HFFc6 (cell line): ENCODE measurements at places on chromosomes 12 and 14. TPM values are rescaled to one million over a fixed set of nuclear protein-coding genes. Genes with fewer than 3 reads are reported as not detected.
A peak's percentile ranks its signal among the peaks of the same experiment; 100 is the strongest.

The SMCO2 gene
- not detected in 3 replicates for total RNA-seq

The C14orf180 gene
- total RNA-seq: not detected in 2 replicates

DNA sequence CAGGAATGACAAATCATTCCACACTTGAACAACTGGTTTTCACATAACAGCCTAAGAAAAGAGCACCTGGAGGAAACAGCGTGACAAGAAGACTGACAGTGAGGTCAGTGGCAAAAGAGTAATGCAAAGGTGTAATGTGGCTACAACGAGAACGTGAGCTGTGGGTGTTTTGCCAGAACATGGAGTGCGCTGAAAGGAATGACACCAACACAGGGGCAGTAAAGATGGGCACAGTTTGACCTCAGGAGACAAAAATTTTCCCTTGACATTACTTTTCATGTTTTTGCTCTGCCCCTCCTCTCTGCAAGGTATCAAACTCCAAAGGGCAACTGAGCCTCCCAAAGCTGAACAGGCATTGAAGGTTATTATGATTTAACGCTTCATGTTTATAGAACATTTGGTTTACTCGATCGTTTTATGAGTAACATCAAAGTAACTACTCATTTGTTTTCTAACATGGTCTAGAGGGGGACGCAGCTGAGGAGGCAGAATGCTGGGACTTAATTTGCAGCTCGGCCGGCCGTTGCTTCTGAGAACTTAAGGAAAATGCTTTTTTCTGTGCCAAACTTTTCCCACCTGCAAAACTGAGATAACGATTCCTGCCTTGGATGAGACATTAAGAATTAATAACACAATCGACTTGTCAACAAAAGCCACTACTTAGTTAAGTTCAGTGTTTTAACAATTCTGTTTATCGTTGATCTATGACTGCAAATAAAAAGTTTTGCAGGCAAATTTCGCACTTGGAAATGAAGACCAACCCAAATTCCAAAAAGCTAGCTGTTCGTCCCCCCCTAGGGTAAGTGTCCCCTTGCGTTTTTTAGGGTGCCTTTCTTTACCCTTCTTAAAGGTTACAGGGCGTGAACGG is 954 bp downstream of the HAUS4 start:
- no peak for DNase-seq

DNA sequence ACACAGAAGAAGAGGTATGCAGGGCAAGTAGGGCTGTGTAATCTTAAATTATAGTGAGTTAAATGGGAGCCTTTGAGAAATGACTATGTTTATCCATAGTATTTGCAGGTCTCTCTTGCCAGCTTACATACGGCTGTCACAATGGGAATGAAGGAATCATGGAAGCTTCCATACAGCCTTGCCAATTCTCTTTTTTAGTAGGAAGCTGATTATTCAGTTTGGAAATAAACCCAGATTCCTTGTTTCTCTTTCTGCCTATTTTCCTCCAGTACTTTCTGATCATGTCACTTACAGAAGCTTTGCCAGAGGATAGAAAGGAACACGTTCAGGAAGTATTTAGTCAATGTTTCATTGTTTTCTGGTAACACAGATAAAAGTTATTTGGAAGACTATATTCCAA is 217.4 kb upstream of the DIO2 start:
- DNase-seq: no peak

GRCh38 chr12:43143278-43143677 is 408.7 kb downstream of the ADAMTS20 start:
- no peak for DNase-seq

DNA sequence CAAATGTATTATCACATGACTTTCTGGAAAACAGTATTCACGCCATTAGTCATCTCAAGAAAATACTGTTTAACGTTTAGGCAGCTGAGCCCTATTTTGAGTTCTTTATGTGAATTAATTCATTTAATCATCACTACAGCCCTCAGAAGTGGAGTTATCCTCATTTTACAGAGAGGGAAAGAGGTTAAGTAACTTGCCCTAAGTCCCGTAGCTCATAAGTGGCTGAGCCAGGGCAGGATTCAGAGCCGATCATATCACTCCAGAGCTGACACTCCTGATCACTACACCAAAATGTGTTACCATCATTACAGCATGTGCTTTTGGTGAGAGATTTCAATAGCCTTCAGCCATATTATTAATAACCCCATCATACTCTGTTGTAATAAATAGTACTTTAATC is 210.6 kb downstream of the FBXL14 start:
- DNase-seq: no peak

DNA sequence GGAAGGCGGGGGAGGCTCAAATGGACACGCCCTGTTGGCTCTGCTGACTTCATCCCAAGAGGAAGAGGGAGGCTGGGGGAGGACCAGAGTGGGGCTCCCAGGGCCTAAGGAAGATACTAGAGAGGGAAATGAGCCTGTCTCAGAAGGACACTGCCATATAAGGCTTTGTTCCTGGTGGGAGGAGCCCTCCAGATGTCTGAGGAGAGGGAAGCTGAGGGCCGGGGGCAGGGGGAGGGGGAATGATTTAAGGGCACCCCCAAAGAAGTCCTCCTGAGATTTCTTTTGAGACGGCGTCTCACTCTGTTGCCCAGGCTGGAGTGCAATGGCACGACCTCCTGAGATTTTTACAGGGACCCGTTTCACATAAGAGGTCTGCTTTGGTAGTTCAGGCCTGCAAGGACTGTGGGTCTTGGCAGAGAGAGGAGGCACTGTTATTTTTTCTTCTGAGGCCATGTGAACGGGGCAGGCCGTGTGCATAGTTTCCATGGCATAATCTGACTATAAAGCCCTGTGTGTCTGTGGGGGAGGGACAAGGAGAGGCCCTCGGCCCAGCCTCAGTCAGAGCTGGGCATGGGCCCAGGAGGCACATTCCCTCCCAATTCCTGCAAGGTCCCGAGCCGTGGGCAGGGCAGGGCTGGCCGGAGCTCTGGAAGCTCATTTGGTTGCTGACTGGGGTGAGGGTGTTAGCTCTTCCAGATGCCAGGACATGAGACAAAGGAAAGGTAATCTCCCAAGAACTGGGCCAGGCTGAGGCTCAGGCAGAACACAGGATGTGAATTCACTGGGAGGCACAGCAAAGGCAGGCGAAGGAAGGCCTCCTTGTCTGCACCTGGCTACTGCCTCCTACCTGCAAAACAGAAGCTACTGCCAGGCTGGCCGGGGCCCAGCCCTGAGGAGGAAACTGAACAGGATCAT is 22.2 kb upstream of the PLEKHG3 start:
- peak; percentile 27 for DNase-seq

DNA sequence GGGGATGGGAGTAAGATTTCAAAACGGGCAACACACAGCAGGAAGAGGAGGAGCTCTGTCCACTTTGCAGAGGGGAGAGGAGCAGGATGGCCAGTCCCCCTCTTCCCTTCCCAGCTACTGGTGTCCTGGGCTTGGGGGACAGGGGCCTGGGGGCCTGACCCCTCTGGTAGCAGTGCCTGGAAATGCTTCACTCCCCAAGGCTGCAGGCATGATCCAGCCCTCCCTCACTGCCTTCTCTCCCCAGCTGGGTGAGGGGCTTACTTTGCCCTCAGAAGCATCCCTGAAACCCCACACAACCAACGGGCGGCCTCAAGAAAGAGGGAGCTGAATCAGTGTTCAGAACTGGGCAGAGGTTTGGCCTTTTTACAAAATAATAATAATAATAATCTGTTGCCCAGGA is 279.5 kb downstream of the DPF3 start:
- DNase-seq: no peak

DNA sequence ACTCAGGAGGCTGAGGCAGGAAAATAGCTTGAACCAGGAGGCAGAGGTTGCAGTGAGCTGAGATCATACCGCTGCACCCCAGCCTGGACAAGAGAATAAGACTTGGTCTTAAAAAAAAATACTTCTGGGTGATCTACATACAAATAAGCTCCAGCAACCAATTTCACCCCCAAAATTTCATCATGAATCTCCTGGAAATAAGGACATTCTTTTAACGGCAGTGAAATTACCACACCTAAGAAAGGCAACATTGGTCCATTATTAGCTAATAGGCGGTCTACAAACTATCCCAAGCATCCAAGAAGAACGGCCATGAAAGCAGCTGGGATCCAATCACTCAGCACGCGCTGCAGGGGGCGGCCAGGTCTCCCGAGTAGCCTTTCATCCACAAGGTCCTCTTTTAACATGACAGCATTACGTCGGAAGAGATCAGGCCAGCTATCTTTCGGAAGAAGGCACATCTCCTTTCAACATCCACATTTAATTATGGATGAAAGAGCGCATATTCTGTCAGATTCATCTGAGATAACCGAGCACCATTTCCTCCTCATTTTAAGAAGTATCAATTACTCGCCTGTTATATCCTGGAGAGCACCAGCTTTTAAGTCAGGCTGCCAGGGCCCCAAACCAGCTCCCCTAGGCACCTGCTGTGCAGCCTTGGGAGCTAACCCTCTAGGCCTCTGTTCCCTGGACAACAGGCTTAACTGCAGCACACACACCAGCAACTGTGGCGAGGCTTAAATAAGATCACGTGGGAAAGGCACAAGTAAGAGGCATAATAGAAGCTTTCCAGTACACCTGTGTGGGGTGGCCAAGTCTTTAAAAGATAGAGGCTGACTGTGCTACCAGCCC is 4.2 kb downstream of the SLC15A4 start:
- DNase-seq: no peak

The EFS gene
- total RNA-seq: 9.5 to 12.5 TPM (median 11.0 TPM) in 3 replicates

The C12orf56 gene
- not detected in 2 replicates for total RNA-seq

DNA sequence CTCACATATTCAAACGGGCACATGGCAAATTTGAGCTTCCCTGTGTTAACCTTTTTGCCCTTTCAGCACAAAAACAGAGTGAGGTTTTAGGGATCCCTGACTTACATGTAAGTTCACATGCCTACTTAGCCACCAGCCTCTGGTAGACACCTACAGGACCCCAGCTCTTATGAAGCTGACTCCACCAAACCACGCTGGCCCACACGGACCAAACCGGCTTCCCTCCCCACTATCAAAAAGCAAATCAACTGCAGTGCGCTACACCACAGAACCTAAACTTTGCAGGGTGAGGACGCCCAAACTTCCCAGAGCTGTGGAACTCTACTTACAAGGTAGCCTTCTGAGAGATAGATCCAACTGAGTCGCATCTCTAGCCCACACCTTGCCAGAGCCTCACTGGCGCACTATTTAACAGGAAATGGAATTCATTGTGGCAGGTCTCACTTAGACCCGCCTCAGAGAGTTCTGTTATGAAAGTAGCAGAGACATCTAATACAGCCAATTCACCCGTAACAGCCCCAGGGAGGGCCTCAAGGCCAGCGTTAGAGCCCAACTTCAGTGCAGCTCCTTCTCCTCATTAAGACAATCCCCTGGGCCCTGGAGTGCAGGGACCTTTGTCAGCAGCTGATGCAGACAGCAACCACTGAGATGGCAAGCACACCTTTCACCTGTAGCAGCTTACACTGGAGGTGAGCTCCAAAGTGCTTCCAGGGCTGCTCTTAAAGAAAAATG is 49.2 kb downstream of the SH2B3 start:
- DNase-seq: no peak

The PLEKHH1 gene
- total RNA-seq: 0.10 to 0.30 TPM (median 0.23 TPM) in 3 replicates

The SART3 gene
- 33.8 to 35.5 TPM (median 34.9 TPM) in 3 replicates for total RNA-seq

GRCh38 chr12:109999983-110000505 is 814 bp downstream of the ANKRD13A start:
- DNase-seq: no peak

The ST8SIA1 gene
- not detected in 3 replicates for total RNA-seq
